Prostate gland (tissue), 2 donors: ENCODE measurements at places on chromosomes 4 and X. TPM values are rescaled to one million over a fixed set of nuclear protein-coding genes. Genes with fewer than 3 reads are reported as not detected.

TMPRSS11F gene
- total RNA-seq = 0.46 TPM

GLRA2 gene
- not detected for total RNA-seq

GRCh38 chr4:61149278-61149677 is 50.8 kb upstream of the ADGRL3 start:
- DNase-seq = no peak
- no peak overlapping the region for H3K4me3 ChIP-seq
- H3K27me3 ChIP-seq = no peaks in the 10 kb centered on the region
- H3K36me3 ChIP-seq = no peaks in the 10 kb centered on the region
- H3K4me1 ChIP-seq = no peaks in the 10 kb centered on the region

GRCh38 chr4:2260344-2261109 is 1.4 kb downstream of the MXD4 start:
- no peaks in the 10 kb centered on the region for H3K27me3 ChIP-seq
- H3K4me3 ChIP-seq = peak overlapping the region; percentile 93
- peaks cover 4% of the 10 kb centered on the region for H3K36me3 ChIP-seq
- peaks cover 43% of the 10 kb centered on the region for H3K4me1 ChIP-seq
- DNase-seq = no peak

DNA sequence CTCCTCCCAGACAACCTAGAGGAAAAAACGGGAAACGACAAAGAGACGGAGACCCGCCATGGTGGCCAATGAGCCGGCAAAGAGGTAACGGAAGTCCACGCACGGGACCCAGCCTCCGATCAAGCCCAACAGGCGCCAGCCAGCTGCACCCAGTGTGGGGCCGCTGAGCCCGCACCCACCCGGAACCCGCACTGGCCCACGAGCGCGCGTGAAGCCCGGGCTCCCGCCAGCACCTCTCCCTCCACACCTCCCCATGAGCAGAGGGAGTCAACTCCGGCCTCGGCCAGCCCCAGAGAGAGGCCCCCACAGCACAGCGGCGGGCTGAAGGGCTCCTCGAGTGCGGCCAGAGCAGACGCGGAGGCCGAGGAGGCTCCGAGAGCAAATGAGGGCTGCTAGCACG is 14.6 kb upstream of the FMR1 start:
- H3K27me3 ChIP-seq = no peaks in the 10 kb centered on the region
- no peak overlapping the region for H3K4me3 ChIP-seq
- no peaks in the 10 kb centered on the region for H3K4me1 ChIP-seq
- H3K27ac ChIP-seq = no peak overlapping the region
- H3K36me3 ChIP-seq = no peaks in the 10 kb centered on the region

- no peaks in the 10 kb centered on the region for H3K4me1 ChIP-seq
- H3K27me3 ChIP-seq = no peaks in the 10 kb centered on the region
- no peak for DNase-seq
- peak overlapping the region; percentile 83 for H3K27ac ChIP-seq
Observed at GRCh38 chr4:128635955-128636560, 173.4 kb upstream of the JADE1 start.

- H3K27ac ChIP-seq = no peak overlapping the region
- H3K36me3 ChIP-seq = peaks cover 2% of the 10 kb centered on the region
- no peak for DNase-seq
- H3K4me1 ChIP-seq = peaks cover 12% of the 10 kb centered on the region
- no peaks in the 10 kb centered on the region for H3K27me3 ChIP-seq
Observed at GRCh38 chr4:2489081-2489805, 20.3 kb downstream of the RNF4 start.

DNA sequence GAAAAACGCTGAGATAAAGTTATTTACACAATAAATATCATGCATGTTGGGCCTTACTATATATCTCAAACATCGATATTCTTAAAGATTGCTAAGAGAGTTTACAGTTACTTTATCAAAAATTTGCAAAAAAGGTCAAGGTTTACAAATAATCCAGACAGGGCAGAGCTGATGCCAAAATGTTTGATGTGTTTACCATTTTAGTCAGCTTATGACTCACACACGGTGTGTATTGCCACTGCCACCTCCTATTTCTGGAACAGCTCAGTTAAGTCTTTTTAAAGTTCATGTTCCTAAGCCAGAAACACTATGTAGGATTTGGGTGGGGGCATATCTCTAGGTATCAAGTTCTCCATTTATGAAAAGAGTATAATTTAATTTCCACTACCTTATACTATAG is 580.6 kb downstream of the INPP4B start:
- H3K36me3 ChIP-seq = no peaks in the 10 kb centered on the region
- no peak for DNase-seq
- H3K27me3 ChIP-seq = no peaks in the 10 kb centered on the region
- no peak overlapping the region for H3K27ac ChIP-seq
- H3K4me3 ChIP-seq = no peak overlapping the region

DIAPH2 gene
- 44.8 TPM for total RNA-seq

DNA sequence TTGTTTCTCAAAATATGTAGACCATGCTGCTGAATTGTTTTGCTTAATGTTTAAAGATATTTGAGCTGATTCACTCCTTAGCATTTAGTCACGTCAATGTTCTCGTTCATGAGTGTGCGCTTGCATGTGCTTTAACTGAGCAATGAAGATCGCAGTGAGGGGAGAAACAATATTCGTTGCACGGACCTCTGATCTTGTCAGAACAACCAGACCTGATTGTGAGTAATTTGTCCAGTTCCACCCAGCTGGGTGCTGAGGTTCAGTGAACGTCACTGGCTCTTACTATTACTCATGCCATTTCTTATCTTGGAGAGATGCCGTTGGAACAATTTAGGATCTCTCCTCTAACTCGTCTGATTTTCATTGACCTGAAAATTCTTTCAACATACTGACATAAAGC is 15.0 kb upstream of the PRKX start:
- H3K4me3 ChIP-seq = no peak overlapping the region
- H3K4me1 ChIP-seq = no peaks in the 10 kb centered on the region
- H3K27ac ChIP-seq = no peak overlapping the region
- H3K36me3 ChIP-seq = no peaks in the 10 kb centered on the region

ARAP2 gene
- 10.3 TPM for total RNA-seq

DGKK gene
- 0.06 TPM for total RNA-seq

- no peaks in the 10 kb centered on the region for H3K36me3 ChIP-seq
- H3K4me1 ChIP-seq = no peaks in the 10 kb centered on the region
- DNase-seq = no peak
- no peak overlapping the region for H3K4me3 ChIP-seq
- no peak overlapping the region for H3K27ac ChIP-seq
Observed at GRCh38 chr4:158766434-158767044, 2.3 kb upstream of the FNIP2 start.

SMPX gene
- total RNA-seq = not detected

ANK2 gene
- total RNA-seq = 3.5 TPM

FAM236B gene
- 81.3 TPM for total RNA-seq

GRCh38 chrX:56792270-56793111 is 63.4 kb downstream of the NBDY start:
- no peaks in the 10 kb centered on the region for H3K36me3 ChIP-seq
- no peaks in the 10 kb centered on the region for H3K4me1 ChIP-seq
- no peak overlapping the region for H3K4me3 ChIP-seq
- H3K27ac ChIP-seq = no peak overlapping the region
- no peak for DNase-seq

DNA sequence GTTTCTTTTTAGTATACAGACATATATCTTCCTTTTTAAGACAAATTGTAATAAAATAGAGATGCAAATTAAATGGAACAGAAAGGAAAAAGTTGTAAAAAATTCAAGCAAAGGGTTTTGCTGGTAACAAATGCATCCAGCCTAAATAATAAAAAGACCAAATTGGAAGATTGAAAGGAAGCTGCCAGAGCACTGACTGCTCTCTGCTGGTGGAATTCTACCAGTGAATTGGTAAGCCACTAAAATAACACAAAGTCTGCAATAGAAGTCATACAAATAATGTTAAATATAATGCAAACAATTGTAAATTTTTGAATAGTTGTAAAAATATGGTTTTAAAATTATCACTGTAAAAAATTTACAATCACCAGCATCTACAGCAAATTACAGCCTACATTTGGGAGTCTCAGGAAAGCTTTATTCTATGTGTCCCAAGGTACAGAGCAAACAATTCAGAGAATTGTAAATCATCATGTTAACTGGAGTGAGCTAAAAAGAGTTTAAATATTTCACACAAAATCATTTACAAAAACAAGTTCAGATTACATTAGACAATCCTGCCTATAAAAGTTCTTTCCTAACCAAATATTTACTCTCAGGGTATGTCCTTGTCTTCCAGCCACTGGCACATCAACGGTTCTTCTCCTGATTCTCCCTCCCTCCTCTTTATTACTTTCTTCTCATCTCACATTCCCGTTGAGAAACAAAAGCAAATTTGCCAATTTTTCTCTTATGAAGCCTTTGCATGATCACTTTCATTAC is 1322.5 kb downstream of the PCDH7 start:
- H3K27ac ChIP-seq = no peak overlapping the region
- no peaks in the 10 kb centered on the region for H3K36me3 ChIP-seq
- H3K4me1 ChIP-seq = peaks cover 3% of the 10 kb centered on the region
- no peak overlapping the region for H3K4me3 ChIP-seq
- DNase-seq = no peak

DNA sequence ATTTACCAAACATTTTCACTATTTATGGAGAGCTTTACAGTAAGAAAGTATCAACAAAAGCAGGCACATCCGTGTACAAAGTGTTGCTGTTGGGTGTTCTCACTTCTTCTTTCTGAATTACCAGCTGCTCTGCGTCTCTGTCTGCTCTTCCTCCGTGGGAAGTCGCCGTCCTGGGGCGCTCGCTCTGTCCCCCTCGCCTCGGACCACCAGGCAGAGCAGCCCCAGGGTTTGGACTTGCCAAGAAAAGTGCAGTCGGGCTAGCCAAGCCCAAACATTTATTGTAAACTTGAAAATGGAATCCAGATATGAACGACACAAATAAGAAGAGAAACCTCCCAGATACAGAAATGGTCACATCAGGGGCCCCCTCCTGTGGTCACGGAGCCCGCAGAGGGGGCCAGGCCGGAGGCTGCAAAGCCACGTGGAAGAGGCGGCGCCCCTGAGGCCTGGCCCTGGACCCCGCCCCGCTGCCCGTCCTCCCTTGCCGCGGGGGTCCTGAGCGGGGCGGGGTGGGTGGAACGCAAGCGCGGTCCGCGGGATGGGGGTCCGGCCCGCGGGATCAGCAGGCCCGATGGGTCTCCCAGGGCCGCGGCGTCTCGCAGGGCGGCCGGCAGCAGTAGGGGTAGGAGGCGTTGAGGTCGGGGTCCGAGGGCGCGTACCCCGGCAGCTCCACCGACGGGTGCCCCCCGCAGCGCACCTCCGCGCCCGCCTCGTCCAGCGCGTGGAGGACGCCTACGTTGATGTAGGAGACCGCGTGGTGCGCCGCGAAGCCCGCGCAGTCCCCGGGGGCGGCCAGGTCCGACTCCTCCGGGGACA is 1.5 kb downstream of the TMEM271 start:
- no peak overlapping the region for H3K4me3 ChIP-seq
- H3K27me3 ChIP-seq = peaks cover 51% of the 10 kb centered on the region
- H3K36me3 ChIP-seq = no peaks in the 10 kb centered on the region
- no peak overlapping the region for H3K27ac ChIP-seq
- no peaks in the 10 kb centered on the region for H3K4me1 ChIP-seq
- DNase-seq = no peak

DNA sequence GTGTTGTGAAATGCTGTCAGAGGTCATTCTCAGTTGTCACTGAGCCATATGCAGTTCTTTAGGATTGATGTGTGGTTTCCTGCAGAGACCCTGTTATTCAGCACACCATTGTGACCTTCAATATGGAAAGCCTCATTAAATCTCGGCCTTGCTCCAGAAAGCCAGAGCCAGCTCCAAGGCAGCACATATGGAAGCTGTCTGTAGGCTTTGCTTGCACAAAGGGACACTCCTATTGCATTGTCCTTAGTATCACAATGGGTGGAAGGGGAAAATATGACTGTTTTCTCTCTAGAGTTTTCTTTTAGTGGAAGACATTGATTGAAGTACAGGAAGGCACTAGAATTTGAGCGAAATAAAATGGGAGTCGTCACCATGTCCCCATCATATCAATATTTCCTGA is 179.0 kb downstream of the CEP135 start:
- no peak for DNase-seq
- H3K4me1 ChIP-seq = no peaks in the 10 kb centered on the region
- H3K27ac ChIP-seq = no peak overlapping the region
- no peak overlapping the region for H3K4me3 ChIP-seq

MAGEB17 gene
- 0.62 TPM for total RNA-seq

DNA sequence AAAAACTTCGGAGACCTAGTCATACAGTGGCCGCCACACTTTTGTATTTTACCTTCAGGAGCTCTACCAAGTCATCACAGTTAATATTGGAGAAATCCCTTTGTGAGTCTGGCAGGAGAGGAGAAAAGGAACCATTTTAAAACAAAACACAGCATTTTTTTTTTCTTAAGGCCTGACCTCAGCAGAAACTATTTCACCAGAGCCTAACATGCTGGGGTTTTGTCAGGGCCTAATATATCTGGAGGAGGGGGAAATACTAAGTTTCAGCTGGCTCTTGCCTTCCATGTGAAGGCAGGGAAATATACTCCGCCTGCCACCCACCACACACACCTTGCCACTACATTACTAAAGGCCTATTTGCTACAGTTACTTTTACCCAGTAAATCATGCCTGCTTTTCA is 26.5 kb upstream of the BDH2 start:
- no peaks in the 10 kb centered on the region for H3K36me3 ChIP-seq
- no peak overlapping the region for H3K4me3 ChIP-seq
- no peak for DNase-seq
- no peak overlapping the region for H3K27ac ChIP-seq

DNA sequence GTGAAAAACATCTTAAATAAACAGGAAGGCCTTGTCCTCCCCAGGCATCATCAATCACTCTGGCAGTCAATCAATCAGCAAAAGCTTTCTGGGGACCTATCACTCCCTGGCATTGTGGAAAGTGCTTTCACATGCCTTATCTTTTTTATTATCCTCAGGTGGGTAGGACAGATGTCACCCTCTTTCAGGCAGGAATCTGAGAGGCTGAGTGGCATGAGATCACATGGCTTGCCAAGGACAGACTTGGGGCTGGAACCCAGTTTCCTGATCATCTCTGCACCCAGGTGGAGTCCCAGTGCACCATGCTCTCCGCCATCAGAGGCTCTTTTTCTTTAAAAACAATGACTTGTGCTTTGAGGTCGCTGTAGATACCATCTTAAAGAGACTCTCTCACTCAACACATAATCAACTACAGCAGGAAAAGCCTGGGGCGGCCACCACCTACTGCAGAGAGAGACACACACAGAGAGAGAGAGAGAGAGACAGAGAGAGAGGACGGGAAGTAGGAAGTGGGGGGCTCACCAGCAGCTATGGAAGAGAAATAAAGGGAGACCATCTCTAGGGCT is 282.7 kb downstream of the PTTG2 start:
- no peak for DNase-seq
- no peak overlapping the region for H3K4me3 ChIP-seq
- no peak overlapping the region for H3K27ac ChIP-seq

SSX2 gene
- total RNA-seq = 12.4 TPM

GRCh38 chrX:102154900-102155805 is 624 bp downstream of the BEX5 start:
- H3K36me3 ChIP-seq = no peaks in the 10 kb centered on the region
- H3K4me1 ChIP-seq = no peaks in the 10 kb centered on the region
- H3K4me3 ChIP-seq = peak overlapping the region; percentile 27
- peak overlapping the region; percentile 38 for H3K27ac ChIP-seq
- no peaks in the 10 kb centered on the region for H3K27me3 ChIP-seq
